HT-29 (cell line): ENCODE measurements at places on chromosomes 11 and 22.

DNA sequence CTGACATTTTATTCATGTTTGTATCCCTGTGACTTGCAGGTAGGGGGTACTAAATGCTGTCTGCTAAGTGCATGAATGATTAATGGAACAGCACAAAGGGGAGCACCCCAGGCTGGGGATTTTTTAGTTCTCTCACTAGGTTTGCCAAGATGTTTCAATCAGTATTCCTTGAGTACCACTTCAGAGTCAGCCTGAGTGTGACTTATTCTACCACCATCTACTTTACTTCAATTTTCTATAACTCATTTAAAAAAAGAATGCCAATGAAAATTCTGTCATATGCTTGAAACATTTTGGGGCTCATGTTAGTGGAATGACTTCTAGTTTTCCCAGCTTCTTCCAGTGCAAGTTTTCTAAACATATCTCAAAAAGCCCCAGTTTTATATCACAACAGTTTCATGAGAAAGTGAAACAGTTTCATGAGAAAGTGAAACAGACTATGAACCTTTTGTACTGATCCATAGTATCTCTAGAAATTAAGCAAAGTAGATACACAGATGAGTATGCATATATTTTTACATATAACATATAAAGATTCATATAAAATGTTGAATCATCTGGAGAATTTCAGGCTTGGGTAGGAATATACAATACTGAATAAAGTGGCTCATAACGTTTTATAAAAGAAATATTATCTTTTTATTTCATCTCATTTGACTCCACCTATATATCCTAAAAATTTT lies 252.4 kb downstream of the GRM5 start:
- DNase-seq = no peak

- no peak for DNase-seq
Measured at GRCh38 chr11:91686700-91687099, 537.9 kb upstream of the FAT3 start.

DNA sequence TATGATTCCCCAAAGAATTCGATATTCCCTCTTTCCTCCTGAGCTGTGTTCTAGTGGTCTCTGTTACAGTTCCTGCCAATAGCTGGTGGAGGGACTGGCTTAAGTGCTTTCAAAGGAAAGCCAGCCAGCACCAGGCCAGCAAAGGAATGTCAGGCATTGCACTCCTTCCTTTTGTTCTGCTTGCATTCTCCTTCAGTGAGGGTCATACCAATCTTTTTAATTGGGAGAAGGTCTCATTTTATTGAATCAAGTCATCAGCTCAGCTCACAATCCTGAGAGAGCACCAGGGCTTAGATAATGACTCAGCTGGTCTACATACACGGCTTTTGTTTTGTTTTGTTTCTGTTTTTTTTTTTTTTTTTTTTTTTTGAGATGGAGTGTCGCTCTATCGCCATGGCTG lies 222.9 kb downstream of the NAV2 start:
- DNase-seq = no peak

DNA sequence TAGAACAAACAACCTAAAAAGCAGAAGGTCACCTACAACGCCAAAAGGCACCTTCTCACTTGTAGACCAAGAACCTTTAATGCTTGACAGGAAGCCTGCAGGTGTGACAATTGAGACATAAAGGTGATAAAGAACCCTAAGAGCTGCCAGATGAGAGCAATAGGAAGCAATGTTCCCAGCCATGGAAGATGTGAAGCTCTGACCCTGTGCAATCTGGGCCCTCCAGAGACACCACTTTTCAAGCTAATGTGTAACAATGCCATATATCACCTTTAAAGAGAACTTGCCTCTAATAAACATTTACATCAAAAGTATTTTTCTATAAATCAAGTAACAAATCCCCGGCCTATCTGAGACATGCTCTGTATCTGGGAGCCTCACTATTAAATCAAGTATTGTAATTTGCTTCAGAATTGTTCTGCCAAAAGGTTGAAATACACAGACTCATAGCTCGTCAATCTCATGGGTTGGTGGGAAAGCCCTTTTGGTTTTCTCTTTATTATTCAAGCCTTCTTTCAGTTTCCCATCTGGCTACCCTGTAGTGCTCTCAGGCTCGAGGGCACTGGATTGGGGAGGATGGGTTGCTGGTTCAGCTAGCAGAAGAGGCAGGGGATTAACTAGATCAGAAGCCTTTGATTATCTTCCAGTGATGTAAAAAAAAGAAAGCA lies 368.9 kb downstream of the BUD13 start:
- DNase-seq = no peak

- no peak for DNase-seq
Measured at GRCh38 chr11:11290354-11290753, 62.7 kb downstream of the CSNK2A3 start.
